ENCODE measurements at places on chromosomes 4 and X.

DNA sequence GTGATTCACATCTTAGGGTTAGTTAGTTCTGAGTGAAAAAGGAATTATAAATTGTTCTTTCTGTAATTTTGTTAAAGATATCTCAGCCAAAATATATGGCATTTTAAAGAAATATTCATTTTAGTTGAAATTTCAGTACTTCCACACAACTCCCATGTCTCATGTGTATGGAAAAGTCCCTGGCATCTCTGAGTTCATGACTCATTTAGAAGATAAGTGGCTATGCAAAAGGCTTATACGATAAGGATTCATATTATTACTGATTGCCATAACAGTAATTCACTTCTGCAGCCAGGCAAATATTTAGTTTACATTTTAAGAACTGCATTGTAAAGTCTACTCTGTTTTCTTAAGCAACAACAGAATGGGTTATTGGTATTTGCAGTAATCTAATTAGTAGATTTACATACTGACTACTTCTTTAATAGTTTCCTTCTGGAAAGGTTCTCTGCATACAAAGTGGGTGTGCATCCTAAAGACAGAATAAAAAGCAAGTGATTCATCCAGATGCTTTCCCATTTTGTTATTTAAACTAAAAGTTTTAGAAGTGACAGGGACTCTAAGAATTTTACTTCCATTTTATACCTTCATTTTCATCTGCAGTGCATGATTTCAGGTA lies 682.4 kb upstream of the PABPC4L start:
- DNase-seq: no peak

- no peak for DNase-seq
These were observed 103.5 kb downstream of the RPA4 start for GRCh38 chrX:96987228-96987627.

- no peak for DNase-seq
These were observed 260.6 kb downstream of the NKX6-1 start for GRCh38 chr4:84238247-84239090.

GRCh38 chrX:101237041-101237440 lies 17.5 kb downstream of the DRP2 start:
- DNase-seq: no peak

- DNase-seq: no peak
These were observed 216.6 kb downstream of the SHROOM3 start for GRCh38 chr4:76651616-76652015.

GRCh38 chr4:63505714-63506460 lies 903.4 kb downstream of the TECRL start:
- no peak for DNase-seq

- DNase-seq: no peak
These were observed 398.0 kb downstream of the MAGEB5 start for GRCh38 chrX:26613956-26614355.

- no peak for DNase-seq
These were observed 280.8 kb downstream of the ANKRD50 start for GRCh38 chr4:124431653-124432192.

DNA sequence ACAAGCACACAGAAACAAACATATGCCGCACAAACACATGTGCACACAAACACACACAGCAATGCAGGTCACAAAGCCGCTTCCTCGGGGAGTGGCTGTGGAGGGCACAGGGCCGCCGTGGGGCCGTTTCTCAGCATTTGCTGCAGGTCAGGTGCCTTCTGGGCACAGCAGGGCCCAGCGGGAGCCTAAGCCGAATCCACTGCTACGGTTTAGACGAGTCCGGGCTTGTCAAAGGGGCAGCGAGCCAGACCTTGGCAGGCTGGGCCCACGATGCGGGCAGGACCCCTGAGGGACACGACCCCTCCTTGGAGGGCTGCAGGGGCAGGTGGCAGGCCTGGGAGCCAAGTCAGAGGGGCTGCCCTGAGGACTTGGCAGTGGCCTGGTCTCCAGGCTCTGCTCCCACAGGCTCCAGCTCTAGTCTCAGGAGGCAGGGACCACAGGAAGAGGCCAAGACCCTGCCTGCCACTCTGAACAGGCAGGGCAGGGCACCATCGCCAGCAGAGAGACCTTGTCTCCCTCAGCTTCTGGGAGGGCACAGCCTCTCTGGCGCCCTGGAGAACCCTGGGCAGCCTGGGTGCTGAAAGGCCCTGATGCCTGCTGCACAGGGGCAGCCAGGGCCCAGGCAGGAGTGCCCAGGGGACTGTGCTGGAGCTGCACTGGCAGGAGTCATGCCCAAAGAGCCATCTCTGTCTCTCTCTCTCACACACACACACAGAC lies 5.5 kb upstream of the ATP2B3 start:
- no peak for DNase-seq
